Hematopoietic multipotent progenitor cell treated with erythropoietin and hydrocortisone succinate and interleukin-3 and kit ligand, for 17 days (in vitro differentiated cells): ENCODE measurements at places on chromosomes 13 and 19.

- no peak for DNase-seq
These were observed 15.4 kb downstream of the UBXN6 start for GRCh38 chr19:4441994-4442818.

DNA sequence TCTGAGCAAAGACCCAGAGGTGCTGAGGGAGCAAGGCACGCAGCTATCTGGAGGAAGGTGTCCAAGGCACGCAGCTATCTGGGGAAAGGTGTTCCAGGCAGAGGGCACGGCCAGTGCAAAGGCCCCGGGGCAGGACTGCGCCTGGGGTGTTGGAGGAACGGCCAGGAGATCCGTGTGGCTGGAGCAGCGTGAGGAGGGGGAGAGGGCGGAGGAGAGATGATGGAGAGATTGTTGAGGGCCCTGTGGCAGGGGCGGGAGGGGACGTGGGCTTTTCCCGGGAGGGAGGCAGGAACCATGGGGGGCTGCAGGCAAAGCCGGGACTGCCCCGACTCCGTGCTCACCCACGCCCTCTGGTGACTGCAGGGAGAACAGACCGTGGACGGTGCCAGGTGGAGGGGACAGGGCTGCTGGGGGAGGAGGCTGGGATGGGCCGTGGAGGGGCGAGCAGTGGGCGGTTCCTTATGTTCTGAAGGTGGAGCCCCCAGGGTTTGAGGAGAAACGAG, 13.3 kb upstream of the MISP start:
- DNase-seq: peak; percentile 25

DNA sequence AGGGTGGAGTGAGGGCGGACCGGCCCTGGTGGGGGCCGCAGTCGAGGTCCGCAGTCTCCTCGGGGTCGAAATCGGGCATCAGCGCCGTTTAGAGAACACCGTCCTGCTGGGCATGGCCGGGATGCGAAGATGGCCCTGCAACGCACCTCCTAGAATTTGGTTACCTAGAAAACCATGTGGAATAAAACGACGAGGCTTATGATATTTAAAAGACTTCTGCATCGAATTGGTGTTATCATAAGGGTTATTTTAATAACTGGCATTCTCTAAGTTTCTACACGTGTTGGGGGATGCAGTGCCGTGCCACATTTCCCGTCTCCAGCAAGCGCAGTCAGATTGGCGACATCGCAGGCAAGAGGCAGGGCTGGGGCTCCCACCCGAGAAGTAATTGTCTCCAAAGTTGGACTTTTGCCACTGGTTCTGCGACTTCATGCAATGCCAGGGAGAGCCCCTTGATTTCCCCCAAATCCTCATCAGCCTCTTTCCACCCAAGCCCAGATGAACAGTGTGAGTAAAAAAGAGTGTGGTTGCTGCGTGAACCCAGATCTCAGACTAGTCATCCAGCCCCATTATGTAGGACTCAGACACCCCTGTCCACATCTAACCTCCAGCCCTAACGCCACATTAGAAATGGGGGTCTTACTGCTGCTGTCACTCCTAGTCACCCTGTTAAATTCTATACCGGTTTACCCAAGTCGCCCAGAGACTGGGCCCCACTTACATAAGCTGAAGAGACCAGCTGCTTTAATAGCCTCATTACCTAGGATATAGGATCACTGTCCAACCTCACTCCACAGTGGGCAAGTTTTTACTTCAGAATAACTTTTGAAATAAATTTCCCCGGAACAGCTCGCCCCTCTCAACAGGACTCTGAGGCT, 571 bp upstream of the DHRS12 start:
- no peak for DNase-seq

GRCh38 chr19:7833225-7834099, 3.4 kb downstream of the EVI5L start:
- DNase-seq: peak; percentile 44

DNA sequence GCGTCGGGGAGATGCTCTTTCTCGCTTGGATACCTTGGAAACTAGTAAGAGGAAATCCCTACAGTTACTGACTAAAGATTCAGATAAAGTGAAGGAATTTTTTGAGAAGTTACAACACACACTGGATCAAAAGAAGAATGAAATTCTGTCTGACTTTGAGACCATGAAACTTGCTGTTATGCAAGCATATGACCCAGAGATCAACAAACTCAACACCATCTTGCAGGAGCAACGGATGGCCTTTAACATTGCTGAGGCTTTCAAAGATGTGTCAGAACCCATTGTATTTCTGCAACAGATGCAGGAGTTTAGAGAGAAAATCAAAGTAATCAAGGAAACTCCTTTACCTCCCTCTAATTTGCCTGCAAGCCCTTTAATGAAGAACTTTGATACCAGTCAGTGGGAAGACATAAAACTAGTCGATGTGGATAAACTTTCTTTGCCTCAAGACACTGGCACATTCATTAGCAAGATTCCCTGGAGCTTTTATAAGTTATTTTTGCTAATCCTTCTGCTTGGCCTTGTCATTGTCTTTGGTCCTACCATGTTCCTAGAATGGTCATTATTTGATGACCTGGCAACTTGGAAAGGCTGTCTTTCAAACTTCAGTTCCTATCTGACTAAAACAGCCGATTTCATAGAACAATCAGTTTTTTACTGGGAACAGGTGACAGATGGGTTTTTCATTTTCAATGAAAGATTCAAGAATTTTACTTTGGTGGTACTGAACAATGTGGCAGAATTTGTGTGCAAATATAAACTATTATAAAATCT, 2.7 kb upstream of the KCNRG start:
- DNase-seq: no peak

DNA sequence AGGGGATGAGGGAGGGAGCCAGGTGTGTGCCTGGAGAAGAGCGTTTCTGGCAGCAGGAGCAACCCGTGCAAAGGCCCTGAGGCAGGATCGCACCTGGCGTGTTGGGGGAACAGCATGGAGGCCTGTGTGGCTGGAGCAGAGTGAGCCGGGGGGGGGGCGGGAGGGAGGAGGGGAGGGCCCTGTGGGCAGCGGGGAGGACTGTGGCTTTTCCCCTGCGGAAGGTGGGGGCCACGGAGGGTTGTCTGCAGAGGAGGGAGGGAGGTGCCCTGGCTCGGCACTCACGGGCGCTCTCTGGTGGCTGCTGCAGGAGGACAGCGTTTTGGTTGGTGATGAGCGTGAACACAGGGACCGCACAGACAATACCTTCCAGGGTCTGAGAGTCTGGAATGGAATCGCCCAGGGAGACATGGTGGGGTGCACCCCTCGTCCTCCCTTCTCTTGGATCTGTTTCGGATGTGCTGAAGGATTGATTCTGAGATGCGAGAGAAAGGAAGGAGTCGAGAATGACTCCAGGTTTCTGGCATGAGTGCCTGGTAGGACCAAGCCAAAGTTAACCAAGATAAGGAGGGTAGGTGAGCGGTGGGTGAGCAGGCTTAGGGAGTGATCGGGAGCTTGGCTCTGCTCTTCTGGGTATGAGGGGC, 6.5 kb downstream of the RAB11B start:
- peak; percentile 66 for DNase-seq

GRCh38 chr19:57803594-57804325, 11.0 kb downstream of the ZNF552 start:
- DNase-seq: peak; percentile 17

- no peak for DNase-seq
These were observed 78.5 kb upstream of the MTIF3 start for GRCh38 chr13:27528908-27529307.

GRCh38 chr19:17021328-17021727, 5.3 kb downstream of the CPAMD8 start:
- no peak for DNase-seq

- peak; percentile 35 for DNase-seq
These were observed 1.8 kb upstream of the CEACAM8 start for GRCh38 chr19:42596391-42597072.
